ENCODE measurements at places on chromosomes 3 and 15. TPM values are rescaled to one million over a fixed set of nuclear protein-coding genes. Genes with fewer than 3 reads are reported as not detected.
A peak's percentile ranks its signal among the peaks of the same experiment; 100 is the strongest.

DNA sequence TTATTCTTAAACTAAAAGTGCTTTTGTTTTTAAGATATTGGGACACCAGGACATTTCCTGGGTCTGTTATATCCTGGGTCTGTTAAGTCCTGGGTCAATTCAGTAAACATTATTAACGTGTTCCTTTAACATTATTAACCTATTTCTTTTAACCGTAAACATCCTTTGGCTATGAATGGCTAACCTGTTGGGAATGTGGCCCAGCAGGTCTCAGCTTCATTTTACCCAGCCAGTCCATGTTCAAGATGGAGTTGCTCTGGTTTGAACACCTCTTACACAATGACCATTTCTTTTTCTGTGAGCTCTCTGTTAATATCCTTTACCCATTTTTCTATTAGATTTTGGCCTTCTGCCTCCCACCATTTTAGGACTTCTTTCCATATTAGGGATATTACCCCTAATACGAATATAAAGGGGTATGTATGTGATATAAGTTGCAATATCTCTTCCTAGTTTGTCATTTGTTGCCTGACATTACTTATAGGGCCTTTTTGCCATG is 88.9 kb upstream of the NEDD4 start:
- DNase-seq, result no peak

DNA sequence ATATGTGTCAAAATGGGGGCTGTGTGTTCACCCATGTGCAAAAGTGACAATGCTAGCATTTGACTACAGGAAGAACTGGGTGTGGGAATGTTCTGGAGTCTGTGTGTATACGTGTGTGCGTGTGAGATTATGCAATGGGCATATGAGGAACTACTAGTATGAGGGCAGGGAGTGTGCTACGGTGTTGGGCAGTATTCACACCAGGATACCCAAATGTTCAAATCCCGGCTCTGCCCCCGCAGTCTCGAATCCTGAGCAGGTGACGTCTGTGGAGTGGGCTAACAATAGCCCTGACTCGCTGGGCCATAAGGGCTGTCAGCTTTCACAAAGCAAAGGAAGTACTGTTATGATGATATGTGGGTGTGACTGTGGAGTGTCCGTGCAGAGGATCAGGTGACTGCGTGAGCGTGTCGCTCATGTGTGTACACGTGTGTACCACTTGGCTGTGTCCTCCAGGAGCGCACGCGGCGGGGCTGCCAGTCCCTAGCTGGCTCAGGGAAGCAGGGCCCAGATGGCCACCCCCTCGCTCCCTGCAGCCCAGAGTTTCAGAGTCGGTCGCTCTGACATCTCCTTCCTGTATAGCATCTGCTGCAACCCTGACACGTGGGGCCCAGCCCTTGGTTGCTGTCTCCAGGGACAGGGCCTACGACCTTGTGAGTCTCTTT is 27.2 kb downstream of the IQSEC1 start:
- no peak for DNase-seq

DNA sequence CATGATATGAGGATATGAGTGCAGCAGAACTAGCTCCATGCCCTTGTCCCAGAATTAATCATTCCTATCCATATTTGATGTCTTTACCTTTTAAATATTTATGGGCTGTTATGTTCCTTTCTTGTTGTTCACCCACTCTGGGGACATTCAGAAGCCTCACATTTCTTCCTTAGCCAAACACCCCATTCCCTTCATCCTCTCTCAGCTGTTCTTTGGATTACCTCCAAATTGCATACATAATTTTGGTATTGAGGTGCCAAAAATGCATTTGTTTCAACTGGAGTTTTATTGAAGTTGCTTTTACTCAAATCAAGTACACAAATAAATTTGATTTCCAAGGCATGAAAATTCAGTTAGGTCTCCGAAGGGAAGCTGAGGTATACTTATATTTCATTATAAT is 51.4 kb downstream of the CHL1 start:
- DNase-seq, result no peak

- no peak for DNase-seq
These were observed 39.7 kb upstream of the ESYT3 start for GRCh38 chr3:138394686-138395085.

Gene GPR171
- not detected for total RNA-seq

Gene TMEM108
- total RNA-seq, result not detected

GRCh38 chr3:19348941-19349564 is 200.7 kb downstream of the KCNH8 start:
- DNase-seq, result no peak

- no peak for DNase-seq
These were observed 7.4 kb downstream of the MKRN3 start for GRCh38 chr15:23572844-23573243.

- DNase-seq, result peak; percentile 65
These were observed 1.0 kb upstream of the ATP1B3 start for GRCh38 chr3:141875374-141875892.

Gene PSMD2
- total RNA-seq, result 428 TPM

GRCh38 chr3:34256021-34256420 is 457.6 kb downstream of the PDCD6IP start:
- DNase-seq, result no peak

- no peak for DNase-seq
These were observed 18.7 kb downstream of the SLC33A1 start for GRCh38 chr3:155835341-155836071.

- DNase-seq, result no peak
These were observed at the start of the genes CLCN2 and POLR2H for GRCh38 chr3:184361532-184361931. Gene CLCN2 (minus strand): TSS chr3:184361605. CDS start chr3:184361479, 126 bp downstream. Gene POLR2H (plus strand): TSS chr3:184361710. CDS start chr3:184363493, 1,783 bp downstream.

Gene GPR156
- total RNA-seq, result under 0.01 TPM

Gene C2CD4B
- total RNA-seq, result 28.2 TPM

- no peak for DNase-seq
These were observed 28.1 kb upstream of the KLHL6 start for GRCh38 chr3:183583331-183584245.

GRCh38 chr3:153431076-153431475 is 269.1 kb downstream of the RAP2B start:
- DNase-seq, result no peak

DNA sequence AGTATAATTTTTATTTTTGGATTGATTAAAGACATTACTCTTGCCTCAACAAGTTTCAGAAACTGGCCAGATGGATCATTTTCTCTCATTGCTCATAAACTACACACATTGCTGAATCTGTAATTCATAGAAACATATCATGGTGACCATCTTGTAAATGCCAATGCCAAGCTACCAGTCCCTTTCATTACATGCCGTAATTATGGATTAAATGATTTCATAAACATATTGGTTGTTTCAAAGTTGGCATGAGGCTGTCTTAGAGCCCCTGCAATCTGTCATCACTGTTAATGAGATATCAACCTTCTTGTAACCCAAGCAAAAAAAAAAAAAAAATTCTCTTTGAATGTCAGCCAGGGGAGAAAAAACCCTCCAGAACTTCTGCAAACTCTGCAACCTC is 112.2 kb downstream of the DCLK3 start:
- DNase-seq, result no peak

DNA sequence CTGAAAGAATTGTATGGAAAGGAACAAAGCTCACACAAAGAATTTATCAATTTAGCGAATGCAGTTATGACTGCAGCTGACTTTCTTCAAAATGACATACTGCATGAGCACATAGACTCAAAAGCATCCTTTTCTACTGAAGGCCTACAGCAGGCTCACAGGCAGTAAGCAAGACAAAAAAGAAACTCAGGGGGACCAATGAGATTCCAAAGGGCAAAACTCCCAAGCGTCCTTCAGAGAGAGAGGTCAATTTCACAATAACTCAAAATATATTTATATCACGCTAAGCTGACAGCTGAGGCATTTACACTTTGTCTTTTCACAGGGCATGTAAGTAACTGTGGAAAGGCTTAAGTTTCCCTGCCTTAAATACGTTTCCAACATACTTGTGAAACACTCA is 427.9 kb upstream of the RASGRP1 start:
- DNase-seq, result no peak

DNA sequence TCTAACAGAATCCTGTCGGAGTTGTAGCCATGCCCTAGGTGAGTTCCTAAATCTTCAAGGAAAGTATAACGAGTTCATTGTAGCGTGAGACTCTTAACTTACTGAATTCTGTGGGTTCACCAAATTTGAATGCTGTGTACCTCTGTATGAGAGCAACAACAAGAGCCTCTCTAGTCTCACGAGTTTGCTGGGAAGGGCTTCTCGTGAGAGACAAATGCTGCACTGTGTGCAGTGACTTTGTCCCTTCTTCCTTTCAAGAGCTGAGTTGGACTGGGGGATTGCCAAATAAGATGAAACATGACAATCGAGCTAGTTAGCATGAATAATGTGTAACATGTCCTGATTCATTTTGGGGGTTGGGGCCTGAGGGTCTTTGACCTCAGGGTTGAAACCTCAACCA is 32.2 kb downstream of the KAT2B start:
- no peak for DNase-seq

- peak; percentile 37 for DNase-seq
These were observed 2.0 kb downstream of the FBLN2 start for GRCh38 chr3:13550791-13551360.

- no peak for DNase-seq
These were observed 20.6 kb downstream of the DCUN1D1 start for GRCh38 chr3:182959474-182960350.

Gene IGF2BP2
- total RNA-seq, result 26.8 TPM

DNA sequence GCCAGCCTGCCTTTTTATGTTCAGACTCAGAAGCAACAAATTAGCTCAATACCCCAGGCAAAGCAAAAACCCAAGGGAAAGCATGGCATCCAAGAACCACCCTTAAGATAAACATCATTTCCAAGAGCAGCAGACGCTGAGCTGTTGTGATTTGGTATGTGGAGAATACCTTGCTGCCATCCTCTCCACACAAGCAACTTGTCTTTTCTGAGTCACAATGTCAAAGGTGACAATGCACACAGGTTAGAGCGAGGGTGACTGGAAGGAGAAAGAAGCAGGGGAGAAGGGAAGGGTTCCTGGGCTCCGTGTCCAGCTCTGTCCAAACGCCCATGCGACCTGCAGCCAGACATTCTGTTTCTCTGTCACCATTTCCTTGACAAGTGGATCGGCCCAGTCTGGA is 6.0 kb downstream of the PCSK6 start:
- DNase-seq, result no peak

DNA sequence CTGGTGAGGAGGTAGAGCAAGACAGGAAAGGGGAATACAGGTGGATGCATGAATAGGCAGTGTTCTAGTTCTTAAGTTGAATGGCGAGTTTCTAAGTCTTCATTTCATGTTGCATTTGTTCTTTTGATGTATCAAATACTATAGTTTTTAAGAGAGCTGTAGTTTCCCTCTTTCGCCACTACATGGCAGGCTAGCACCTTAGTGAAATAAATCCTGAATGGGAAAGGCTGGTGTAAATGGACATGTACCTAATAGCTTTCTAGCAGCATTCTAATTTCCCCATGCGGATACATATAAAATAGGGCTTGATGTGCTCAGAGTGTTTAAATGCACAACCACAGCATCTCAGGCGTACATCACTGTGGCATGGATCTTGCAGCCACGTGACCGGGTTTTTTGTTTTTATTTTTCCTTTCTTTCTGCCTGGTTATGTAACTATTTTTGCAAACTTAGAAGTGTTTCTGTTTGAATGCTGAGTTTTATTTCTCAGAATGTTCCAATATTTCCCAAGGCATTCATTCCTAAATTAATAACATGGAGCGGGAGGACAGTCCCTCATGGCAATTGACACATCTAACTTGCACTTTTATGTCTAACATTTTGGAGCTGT is 23.5 kb upstream of the CLN6 start:
- DNase-seq, result peak; percentile 82

DNA sequence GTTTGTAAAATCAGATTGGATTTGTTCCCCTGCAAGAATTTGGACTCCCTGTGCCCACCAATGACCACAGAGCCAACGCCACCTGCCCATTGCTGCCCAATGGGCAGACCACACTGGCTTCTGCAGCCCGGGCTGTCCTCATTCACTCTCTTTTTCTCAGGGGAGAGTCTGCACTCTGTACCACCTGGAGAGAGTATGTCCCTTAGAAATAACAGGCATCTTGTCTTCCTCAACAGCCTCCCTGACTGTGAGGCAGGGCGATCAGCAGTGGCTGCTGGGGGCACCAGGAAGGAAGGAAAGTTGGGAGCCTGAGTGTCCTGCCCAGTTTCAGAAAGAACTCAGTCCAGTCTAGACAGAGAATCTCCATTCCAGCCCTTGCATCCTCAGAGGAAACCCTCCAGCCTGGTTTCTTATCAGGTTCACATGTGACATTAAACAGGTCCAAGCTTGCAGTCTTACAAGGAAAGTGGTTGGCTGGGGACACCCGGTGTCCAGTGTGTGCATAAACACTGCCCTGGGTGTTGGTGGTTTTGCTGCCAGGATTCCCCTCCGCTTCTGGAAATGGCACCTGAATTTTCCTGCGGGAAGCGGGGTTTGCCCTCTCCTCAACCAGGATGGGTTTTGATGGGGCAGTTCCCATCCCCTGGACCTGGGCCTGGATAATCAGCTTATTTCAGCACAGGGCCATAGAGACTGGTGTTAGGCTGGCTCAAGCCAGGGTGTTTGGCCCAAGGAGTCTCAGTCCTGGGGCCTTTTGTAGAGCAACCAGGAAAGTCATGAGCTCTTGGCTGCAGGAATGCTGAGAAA is 37.2 kb downstream of the SSUH2 start:
- DNase-seq, result peak; percentile 73

Gene ANKDD1A
- total RNA-seq, result 6.0 TPM

DNA sequence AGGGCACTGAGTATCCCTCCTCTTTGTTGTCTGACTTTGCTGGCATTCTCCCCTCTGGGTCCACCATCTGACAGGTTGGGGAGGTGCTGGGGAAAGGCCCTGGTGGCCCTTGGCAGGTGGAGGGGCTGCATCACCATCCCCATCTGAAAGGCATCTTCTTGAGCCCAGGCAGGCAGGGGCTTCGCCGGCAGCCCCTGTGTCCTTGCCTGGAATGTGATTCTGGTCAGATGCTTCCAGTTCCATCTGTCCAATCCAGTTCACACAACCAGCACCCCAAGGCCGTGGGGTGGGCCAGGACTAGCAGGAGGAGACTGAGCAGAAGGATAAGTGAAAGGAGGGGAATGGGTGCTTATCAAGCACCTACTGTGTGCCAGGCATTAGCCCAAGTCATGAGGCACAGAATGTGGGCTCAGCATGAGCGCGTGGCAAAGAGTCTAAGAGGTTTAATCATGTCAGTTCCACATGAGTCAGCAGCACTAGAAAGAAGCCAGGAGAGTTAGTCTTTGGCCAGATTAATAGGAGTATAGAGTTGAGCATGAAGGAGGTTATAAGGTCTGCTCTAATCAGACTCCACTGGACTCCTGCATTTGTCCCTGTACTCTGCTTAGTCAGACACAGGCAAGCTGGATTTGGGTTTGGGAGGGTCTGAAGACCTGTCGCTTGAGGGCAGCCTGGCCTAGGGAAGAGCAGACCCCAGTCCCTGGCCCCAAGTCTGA is 10.5 kb upstream of the TXNRD3 start:
- DNase-seq, result no peak

Gene MEX3B
- 4.1 TPM for total RNA-seq
